ENCODE measurements at places on chromosomes 2 and 18.
A peak's percentile ranks its signal among the peaks of the same experiment; 100 is the strongest.

GRCh38 chr2:126889496-126890135 is 9.1 kb upstream of the TEX51 start:
- DNase-seq, result no peak

DNA sequence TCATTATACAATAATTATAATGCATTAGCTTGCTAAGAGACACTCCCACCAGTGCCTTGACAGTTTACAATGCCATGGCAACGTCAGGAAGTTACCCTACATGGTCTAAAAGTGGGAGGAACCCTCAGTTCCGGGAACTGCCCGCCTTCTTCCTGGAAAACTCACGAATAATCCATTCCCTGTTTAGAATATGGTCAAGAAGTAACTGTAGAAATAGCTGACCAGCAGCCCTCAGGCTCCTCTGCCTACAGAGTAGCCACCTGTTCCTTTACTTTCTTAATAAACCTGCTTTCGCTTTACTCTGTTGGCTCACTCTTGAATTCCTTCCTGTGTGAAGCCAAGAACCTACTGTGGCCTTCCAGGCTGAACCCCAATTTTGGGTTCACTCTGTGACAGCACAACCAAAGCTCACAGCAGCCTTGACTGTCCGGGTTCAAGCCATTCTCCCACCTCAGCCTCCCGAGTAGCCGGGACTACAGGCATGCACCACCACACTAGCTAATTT is 20.0 kb upstream of the PTPN2 start:
- no peak for DNase-seq

DNA sequence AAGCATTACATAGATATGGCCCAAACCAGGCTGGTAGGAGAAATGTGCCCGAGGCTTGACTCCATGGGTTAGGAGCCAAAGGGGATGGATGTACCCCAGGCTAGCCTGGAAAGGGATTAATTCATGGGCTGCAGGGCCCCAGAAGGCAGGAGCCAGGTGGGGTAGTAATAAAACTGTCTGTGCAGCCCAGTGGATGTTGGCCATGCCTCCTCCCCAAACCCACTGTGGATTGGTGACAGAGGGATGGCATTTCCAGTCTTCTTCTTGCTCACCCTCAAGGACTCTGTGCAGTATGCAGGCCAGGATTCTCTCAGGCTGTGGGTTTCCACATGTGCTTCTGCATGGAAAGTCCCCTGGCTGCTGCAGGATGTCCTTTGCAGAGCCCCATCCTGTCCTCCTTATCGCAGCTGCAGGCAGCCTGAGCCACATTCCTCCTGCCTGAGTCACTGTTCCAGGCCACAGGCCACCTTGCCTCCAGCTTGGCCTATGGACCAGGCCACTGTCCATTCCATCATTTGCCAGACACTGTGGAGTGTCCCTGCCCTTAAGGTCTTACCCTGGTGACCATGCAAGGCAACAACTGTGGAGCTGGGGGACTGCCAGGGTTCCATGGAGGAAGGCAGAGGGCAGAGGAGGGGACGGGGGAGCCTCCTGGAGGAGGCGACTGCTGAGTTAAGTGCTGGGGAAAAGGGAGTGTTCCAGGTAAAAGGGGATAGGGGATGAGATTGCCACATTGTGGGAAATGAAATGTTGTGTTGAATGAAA is 38.9 kb downstream of the INO80C start:
- peak; percentile 86 for DNase-seq

DNA sequence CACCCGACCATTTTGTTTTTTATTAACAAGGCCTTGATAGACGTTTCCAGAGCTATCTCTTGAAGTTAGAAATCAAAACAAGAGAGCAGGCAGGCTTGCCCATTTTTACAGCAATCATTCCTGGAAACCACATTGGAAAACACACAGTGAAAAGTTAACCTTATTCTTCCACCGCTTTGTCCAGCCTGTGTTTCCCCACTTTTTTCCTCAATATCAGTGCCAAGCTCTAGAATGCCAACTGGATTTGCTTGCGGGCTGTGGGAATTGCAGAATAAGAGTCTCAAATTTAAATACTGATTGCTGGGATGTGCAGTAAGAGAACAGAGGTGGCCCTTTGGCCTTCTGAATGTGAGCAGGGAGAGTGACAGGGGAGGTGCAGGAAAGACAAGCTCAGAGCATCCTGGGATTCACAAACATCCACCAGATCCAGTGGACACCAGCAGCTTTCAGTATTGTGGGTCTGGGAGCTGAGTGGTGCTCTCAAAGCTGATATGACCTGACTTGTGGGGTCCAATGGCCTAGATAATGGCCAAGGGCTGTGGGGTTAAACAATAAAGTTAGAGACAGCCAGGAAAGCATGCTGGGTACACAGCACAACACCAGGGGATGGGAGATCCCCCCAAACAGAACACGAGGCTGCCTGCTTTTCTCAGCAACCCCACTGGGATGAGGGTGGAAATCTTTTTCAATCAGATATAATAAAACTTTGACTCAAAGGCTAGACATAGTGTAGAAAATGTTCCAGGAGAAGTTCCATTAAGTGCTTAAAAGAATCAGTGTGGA is 15.5 kb downstream of the CYP1B1 start:
- DNase-seq, result no peak
